ENCODE measurements at places on chromosomes 5 and 9.

DNA sequence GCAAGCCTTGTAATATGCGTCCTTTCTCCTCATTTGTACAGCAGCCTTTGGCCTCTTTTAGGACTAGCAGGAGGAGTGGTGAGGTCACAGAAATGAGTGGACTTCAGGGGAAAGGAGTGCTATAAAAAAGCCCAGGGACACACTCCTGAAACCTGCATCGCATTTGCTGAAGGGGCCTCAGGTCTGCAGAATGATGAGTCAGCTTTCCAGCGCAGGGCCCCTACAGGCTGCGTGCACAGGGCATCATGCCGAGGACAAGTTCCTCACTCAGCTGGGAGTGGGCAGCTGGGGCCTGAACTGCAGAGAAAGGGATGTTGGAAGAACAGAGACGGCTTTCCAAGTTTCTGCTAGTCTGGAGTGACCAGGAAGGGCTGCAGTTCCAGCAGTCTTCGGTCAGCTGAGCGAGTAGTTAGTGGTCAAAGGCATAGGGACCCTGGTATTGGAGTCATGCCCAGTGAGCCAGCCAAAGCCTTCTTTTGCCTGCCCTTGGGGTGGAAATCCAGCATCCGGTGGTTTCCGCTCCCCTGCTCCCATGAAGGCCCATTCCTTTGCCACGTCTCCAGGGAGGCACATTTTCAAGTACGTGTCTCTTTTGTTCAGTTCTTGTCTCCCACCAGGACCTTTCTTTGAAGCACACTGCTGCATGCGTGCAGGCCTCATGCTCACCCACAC is 17.3 kb upstream of the CFAP157 start:
- no peak for DNase-seq

DNA sequence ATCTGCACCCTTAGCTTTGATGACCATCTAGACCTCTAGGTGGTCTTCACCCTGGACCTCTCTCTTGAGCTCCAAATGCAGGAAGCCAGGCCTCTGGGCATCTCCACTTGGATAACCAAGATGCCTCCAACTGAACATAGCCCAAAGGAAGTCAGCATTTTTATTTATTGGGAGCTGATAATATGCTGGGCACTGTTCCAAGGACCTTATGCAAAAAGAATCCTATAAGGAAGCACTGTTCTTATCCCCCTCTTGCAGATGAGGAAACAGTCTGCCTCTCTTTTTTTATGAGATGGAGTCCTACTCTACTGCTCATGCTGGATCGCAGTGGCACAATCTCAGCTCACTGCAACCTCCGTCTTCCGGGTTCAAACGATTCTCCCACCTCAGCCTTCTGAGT is 219.9 kb downstream of the CDK5RAP2 start:
- DNase-seq, result no peak

- no peak for DNase-seq
Observed at GRCh38 chr5:38284384-38284783, 26.0 kb downstream of the EGFLAM start.

GRCh38 chr5:62029303-62029702 is 276.7 kb upstream of the KIF2A start:
- DNase-seq, result no peak

- DNase-seq, result no peak
Observed at GRCh38 chr5:23332650-23333251, 174.7 kb upstream of the PRDM9 start.

DNA sequence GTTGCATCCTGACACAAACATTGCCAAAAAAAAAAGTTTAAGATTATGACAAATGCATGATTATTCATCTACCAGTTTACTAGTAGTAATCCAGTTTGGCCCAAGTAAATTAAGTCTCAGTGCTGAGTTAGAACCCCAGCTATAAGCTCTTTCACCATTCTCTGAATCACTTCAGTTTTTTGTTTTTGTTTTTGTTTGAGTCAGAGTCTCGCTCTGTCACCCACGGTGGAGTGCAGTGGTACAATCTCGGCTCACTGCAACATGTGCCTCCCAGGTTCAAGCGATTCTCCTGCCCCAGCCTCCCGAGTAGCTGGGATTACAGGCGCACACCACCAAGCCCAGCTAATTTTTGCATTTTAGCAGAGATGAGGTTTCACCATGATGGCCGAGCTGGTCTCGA is 1.5 kb upstream of the PCYOX1L start:
- DNase-seq, result no peak

GRCh38 chr5:63351164-63351563 is 611.1 kb downstream of the HTR1A start:
- no peak for DNase-seq

DNA sequence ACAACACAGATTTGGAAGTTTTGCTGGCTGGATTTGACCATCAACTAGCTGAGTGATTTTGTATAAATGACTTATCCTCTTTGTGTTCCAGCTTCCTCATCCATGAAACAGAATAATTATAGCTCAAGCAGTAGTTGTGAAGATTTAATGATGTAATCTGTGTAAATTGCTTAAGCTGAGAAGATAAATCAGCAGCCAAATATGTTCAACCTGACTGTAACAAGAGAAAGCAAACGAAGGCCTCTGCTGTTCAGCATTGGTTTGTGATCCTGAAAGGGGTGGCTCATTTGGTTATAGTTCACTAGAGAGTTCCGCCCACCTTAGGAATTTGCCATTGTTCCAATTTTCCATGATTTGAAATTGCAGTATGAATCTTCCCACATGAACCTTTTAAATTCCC is 75.7 kb upstream of the CCDC112 start:
- DNase-seq, result no peak

- DNase-seq, result no peak
Observed at GRCh38 chr5:126359884-126360283, 63.3 kb upstream of the GRAMD2B start.

- no peak for DNase-seq
Observed at GRCh38 chr5:131285703-131286399, 22.0 kb downstream of the CDC42SE2 start.

DNA sequence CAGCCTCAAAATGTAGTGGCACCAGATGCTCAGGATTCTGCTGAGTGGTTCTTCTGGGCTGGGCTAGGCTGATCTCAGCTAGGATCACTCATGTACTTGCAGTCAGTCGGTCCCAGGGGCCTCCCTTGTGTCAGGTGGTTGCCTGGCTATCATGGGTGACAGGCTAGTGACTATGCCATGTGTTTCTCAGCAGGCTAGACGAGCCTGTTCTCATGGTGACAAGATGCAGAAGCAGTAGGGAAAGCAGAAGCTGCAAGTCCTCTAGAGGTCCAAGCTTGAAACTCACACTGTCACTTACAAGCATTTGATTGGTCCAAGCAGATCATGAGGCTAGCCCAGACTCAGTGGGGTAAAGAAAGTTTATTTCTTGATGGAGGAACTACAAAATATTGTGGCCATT is 15.2 kb upstream of the KCNMB1 start:
- DNase-seq, result no peak

- DNase-seq, result peak; percentile 62
Observed at GRCh38 chr5:169139480-169140050, 161.4 kb downstream of the SLIT3 start.

DNA sequence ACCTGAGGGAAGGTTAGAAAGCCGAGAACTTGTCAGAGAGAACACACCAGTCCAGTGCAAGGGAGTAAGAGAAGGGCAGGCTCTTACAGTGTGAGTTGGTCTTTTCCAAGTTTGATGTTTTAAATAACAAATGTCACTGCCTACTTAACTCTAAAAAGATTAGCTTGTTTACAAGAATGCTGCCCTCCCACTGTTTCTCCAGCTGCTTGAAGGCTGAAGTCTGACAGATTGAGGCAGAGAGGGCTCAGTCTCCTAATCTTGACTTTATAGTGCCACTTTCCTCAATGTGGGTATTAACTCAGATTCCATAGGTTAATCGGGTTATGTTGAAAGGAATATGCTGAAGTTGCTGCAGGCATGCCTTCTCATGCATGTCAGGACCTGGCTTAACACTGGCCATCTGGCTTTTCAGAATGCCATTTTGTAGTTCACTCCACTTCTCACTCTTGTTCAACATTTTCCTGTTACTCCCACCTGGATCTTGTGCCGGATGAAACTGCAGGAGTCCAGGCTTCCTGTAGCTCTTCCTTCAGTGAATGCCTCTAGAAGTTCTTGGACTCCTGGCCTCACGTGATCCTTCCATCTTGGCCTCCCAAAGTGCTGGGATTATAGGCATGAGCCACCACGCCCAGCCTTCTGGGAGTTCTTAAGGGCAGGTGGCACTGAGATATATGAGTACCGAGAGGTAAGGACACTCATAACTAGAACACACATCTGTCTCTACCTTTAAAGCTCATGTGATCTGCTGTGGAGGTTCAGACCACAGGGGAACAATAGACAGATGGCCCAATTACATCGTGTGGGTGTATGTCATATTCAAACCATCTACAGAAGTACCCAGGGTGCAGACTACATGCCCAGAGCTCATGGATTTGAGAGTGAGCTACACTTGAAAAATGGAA is 249.7 kb downstream of the ARHGAP26 start:
- no peak for DNase-seq

- DNase-seq, result no peak
Observed at GRCh38 chr9:130766021-130766926, 68.8 kb upstream of the ABL1 start.

DNA sequence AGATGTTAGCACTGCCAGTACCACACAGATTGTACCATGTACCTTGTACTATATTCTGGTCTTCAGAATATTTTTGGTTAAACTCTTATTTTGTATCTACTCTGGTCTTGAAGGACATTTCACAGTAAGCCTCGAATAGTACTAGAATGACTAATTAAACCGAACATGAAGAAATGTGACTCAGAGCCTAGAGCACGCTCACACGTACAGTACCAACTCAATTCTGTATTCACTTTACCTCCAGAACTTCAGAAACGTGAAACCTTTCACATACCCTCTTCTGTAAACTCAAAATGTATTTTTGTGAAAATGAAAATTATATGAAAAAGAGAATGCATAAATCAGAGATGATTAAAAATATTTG is 112.8 kb downstream of the MVB12B start:
- DNase-seq, result no peak

DNA sequence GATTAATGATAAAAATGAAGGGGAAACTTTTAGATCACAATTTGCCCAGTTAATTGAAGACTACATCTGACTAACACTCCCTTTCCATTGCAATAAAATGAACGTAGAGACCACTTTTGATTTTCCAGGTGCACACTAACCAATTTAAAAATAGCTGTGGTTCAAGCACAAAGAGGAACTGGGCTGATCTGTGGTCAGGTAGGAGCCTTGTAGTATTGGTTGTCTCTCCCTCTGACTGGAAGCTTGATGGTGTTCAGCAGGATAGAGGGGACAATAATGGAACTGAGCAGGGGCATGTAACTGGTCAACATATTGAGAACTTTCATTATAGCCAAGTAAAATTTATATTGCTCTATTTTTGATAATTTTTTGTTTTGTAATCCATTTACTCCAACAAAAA is 886.8 kb upstream of the SEMA6A start:
- DNase-seq, result no peak

- no peak for DNase-seq
Observed at GRCh38 chr5:854966-855743, 4.4 kb upstream of the ZDHHC11 start.

- DNase-seq, result no peak
Observed at GRCh38 chr5:153714798-153715197, 224.3 kb downstream of the GRIA1 start.

DNA sequence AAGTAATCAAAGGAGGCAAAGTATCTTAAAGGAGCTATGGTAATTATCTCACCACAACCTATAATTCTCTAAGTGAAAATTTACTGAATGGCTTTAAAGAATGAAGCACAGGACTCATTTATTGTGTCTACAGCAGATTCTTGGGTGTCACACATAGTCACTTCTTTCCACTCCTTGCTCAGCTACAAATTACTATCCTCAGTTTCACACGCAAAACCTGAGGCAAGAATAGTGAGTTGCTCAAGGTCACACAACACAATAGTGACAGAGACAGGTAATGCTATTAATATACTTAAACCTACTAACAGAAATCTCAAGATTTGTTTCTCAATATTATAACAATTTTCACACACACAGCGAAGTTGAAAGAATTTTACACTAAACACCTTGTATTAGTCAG is 120.9 kb upstream of the STK32A start:
- no peak for DNase-seq

Data from mesothelial cell of epicardium (in vitro differentiated cells).